Suppressor macrophage (primary cell): ENCODE measurements at places on chromosomes 7 and 10.

DNA sequence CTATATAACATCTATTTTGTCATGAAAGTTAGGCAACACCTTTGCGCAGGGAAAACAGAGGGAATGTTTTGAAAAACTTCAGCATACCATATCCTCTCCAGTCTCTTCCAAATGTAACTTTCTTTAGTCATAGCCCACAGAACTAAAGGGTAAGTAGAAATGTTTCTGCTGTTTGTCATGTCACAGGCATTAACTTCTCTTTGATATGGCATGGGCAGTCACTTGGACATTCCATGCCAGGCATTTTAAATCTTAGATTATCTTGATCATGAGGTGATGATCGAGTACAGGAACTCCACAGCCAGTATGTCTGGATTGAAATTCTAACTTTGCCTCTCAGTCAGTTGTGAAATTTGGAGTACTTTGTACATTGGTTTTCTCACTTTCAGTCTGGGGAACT lies 27.5 kb upstream of the ETV1 start:
- no peak for DNase-seq

GRCh38 chr10:4174197-4174596 lies 389.2 kb upstream of the KLF6 start:
- DNase-seq: no peak

DNA sequence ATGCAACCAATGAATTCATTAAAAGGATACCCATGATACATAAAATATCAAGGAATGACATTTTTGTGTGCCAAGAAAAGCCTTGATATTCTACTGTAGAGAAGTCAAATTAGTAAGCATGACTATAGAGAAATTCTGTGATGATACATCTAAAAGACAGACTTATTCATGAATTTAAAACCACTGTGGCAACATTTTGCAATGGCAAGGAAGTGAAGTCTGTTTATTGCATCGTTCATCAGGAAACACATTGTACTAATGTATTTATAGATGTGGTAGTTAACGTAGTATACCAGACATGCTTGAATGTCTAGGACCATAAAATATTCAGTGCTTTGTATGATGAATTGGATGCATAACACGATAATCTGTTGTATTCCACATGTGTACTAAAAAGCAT lies 9.3 kb upstream of the CLEC5A start:
- DNase-seq: peak; percentile 25

DNA sequence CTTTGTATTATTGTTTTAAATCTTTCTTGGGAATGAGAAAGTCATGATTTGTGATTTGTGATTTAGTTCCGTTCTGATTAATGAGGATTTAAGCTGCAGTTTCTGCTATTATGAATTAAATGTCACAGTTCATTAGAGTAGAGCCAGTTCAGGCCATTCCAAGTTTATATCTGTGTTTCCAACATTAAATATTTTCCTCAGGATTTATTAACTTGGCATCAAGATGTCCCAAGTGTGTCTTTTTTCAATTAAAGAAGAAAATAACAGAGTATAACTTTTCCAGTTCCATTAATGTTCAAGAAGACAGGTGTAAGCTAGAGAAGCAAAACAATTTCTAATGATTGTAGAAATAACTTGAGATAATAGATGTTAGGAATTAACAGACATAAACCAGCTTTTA lies 1183.2 kb upstream of the CELF2 start:
- DNase-seq: no peak

DNA sequence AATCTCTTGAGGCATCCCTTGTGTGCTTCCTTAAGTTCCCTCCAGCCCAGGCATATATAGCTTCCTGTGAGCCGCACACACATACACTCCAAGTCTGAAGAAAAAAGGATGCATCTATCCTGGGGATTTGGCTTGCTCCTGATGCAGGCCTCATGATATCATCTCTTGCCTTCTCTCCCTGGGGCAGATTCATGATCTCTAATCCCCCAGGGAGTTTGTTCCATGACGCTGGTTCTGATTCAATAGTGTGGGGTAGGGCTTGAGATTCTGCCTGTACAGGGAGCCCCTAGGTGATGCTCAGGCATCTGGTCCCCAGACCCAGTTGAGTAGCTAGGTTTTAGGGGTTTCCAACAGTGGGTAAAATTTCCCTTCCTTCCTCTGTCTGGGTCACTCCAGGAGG lies 1.5 kb downstream of the PON1 start:
- DNase-seq: no peak

- no peak for DNase-seq
Measured at GRCh38 chr7:128954830-128955802, 17.4 kb downstream of the IRF5 start.

- peak; percentile 13 for DNase-seq
Measured at GRCh38 chr7:127383123-127383835, 9.2 kb downstream of the ZNF800 start.

- no peak for DNase-seq
Measured at GRCh38 chr10:65342245-65342644, 1583.6 kb upstream of the LRRTM3 start.

DNA sequence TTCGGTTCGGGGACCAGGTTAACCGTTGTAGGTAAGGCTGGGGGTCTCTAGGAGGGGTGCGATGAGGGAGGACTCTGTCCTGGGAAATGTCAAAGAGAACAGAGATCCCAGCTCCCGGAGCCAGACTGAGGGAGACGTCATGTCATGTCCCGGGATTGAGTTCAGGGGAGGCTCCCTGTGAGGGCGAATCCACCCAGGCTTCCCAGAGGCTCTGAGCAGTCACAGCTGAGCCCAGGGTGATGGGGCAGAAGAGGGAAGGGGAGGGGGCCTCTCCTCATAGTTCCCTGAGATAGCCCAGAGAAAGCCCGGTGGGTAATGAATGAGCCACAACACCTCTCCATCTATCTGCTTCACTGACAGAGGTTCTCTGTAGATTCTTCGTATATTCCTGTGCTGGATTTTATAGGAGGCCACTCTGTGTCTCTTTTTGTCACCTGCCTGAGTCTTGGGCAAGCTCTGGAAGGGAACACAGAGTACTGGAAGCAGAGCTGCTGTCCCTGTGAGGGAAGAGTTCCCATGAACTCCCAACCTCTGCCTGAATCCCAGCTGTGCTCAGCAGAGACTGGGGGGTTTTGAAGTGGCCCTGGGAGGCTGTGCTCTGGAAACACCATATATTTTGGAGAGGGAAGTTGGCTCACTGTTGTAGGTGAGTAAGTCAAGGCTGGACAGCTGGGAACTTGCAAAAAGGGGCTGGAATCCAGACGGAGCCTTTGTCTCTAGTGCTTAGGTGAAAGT lies 16.4 kb downstream of the PRSS2 start:
- DNase-seq: no peak
